ENCODE measurements at places on chromosomes 7 and 10. TPM values are rescaled to one million over a fixed set of nuclear protein-coding genes. Genes with fewer than 3 reads are reported as not detected.

DNA sequence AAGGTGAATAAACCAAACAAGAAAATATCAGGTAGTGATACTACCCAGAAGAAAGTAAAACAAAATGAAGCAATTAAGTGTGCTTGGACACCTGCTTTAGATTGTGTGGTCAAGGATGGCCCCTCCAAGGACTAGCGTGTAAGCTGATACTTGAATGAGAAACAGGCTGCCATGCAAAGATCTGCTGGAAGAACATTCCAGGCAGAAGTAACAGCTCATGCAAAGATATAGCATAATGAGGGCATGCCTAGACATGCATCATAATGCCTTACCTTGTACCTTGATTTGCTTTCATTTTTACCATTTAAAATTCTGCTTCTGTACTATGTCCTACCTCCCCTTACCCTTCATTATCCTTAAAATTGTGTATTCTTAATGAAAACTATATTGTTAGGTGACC, 74.8 kb upstream of the HDAC9 start:
- DNase-seq, result no peak

DNA sequence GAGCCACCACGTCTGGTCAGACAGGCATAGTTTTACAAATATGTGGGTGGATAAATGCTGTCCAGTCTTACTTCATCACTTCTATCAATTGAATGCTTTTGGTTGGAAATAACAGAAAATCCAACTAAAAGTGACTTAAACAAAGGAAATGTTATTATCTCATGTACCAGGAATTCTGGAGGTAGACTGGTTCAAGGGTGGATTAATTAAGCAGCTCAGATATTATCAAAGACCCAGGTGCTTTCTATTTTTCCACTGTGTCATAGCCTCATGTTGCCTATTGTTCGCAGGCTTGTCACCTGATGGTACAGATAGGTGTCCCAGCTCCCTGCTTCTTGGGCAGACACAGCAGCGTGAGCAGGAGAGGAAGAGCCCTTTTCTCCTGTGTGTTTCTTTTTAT, 156.1 kb upstream of the CTBP2 start:
- no peak for DNase-seq

- DNase-seq, result no peak
Observed at GRCh38 chr7:50704844-50705243, 77.9 kb downstream of the GRB10 start.

- no peak for DNase-seq
Observed at GRCh38 chr10:8050556-8051108, 3.9 kb upstream of the GATA3 start.

DNA sequence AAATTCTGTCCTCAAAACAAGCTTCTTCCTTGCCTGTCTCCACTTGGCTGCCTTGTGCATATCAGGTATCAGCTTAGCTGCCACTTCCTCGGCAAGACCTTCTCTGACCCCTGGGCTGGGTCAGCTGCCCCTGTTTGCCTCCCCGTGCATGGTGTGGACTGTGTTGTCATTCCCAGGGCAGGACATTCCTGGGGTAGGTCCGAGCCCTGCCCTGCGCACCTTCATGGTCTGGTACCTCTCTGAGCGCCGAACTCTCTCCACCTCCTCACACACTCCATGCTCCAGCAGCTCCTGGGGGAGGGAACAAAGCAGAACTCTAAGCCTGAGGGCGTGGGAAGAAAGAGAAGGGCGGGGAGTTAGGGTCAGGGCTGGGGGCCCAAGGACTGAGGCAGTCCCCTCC, 3.8 kb downstream of the POLM start:
- no peak for DNase-seq

DNA sequence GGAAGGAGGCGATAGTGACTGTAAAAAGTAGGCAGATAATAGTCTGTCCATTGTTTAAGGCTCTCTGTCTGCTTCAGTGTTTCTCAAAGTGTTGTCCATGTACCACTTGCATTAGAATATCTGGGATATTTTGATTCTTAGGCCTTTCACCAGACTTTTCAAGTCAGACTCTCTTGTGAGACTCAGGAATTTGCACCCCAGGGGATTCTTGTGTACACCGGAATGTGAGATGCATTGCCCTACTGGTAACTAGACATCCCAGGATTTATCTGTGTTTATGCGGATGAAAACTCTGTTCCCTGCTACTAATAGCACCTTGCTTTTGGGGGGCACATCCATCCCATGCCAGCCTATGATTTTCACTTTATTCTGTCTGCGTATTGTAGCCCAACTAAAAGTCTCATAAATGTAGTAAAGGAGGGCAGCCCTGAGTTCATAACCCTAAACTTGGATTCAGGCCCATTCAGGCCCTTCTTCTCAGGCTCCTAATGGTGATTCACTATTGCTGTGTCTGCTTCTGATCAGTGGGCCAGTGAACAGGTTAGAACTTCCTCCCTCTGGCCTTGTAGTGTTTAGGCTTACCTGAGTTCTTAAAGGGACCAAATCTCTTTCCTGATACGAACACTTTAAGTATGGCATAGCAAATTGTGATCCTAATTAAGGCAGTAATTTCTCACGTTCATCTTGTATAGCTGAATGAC, 71.8 kb upstream of the RPA3 start:
- DNase-seq, result no peak

DNA sequence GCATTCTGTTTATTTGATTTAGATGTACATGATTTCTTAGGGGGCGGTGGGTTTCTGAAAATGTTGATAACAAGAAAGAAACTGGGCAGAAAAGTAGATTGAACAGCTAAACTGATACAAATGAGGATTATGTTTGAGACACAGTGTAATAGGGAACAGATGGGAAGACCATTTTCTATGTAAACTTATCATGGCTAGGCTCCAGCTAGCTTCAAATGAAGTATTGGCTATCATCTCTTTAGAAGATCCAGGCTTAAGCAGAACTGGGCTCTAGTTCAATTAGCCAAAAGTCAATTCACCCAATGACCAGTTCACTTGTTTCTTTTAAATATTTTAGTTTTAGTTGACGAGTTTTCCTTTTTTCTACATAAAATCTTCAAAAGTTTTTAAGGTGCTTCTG, 639.5 kb downstream of the ANKRD7 start:
- peak; percentile 11 for DNase-seq

DNA sequence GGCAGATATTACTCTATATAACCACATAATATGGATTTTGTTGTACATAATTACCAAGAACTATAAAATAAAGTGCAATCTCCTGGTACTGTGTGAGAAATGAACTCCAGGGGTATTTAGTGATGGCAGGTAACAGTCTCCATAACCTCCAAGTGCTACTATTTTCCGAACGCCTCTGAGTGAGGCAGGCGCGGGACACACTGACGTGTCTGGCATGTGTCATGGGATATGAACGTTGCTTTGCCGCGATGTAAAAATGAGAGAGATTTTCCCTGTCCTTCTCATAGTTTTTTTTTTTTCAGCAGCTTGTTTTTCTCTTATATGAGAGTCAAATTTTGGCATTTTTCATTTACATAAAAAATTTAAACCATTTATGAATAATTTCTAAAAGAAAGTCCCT, 3.6 kb downstream of the ADARB2 start:
- DNase-seq, result no peak

GRCh38 chr10:118031351-118032075, 15.2 kb downstream of the RAB11FIP2 start:
- DNase-seq, result no peak

GRCh38 chr7:27177795-27178320, 3.7 kb upstream of the HOXA10 start:
- no peak for DNase-seq

DNA sequence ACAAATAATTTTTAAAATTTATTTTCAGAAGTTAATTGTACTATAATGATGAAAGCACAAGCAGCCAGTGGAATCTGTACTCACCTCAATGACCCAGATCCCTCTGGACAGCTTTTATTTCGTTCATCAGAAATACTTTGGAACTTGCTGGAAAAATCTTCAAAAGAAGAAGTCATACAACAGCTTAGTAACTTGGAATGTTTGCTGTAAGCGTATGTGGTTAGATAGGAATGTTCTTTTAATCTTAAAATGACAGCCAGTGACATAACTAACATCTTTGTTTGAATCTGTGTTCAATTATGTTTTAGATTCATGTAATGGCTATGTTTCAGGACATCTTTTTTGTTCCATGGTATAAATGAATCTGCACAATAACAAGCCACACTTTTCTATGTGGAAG, 26.8 kb downstream of the CFAP69 start:
- DNase-seq, result no peak

DNA sequence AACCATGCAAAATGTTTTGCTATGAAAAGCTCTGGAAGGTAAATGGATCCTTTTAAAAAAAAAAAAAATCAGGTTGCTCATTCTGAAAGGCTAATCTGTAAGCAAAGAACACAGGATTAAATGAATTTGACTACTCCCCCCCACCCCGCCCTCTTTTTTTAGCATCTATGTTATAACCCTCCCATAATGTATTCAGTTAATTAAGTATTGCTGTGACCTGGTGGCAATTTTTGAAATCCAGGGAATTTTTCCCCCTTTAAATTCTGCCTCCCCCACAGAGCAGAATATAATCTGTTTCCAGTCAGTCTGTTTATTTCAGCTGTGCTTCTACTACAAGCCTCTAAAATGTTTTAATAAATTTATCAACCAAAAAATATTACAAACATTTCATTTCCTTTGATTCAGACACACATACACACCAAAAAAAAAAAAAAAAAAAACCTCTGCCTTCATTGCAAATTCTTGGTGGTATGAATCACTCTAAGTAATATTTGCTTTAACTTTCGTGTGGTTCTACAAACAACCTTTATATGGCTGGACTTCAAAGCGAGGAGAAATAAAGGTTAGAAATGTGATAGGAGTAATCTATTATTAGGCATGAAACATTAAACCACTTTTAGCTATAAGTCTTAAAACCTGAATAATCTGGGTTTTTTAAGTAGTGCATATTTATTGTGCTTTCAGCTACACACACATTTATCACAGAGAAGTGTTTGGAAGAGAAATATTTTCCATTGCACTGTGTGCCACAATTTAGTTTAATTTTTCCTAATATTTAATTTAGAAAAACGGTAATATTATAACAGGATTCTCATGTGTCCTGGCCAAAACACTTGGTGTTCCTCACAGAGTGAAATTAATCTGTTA, 64.4 kb upstream of the ARID5B start:
- DNase-seq, result no peak

GRCh38 chr10:70617798-70618568, 15.4 kb upstream of the PRF1 start:
- peak; percentile 31 for DNase-seq

DNA sequence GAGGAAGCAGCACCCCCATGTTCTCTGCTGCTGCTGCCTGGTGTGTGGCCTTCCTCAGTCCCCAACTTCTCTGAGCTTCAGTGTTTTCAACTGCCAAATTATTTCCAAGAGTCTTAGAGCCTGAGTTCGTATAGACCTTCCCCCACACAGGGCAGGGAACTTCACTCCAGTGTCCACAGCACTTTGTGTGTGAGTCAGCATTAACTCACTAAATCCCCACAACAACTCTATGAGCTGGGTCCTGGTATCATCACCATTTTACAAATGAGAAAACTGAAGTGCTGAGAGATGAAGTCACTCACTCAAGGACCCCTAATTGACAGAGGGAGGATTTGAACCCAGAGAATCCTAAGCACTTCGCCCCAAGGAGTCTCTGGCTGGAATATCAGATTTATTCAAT, 48.3 kb downstream of the ADCYAP1R1 start:
- no peak for DNase-seq

DNA sequence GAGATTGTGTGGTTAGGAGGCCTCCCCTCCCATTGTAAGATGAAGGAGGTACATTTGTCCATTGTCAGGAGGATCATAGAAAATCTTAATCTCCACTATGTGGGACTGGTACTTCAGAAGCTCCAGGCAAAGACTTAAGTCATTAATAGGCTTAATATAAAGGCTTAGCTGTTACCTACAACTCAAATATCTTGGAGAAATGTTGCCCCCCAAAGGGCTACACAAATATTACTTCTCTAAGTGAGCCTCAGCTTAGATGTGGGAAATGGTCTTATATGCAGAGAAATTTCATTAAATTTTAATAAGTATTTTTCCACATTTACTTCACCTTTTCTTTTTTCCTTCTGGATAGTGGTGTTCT, 27.2 kb downstream of the TAS2R41 start:
- DNase-seq, result no peak

DNA sequence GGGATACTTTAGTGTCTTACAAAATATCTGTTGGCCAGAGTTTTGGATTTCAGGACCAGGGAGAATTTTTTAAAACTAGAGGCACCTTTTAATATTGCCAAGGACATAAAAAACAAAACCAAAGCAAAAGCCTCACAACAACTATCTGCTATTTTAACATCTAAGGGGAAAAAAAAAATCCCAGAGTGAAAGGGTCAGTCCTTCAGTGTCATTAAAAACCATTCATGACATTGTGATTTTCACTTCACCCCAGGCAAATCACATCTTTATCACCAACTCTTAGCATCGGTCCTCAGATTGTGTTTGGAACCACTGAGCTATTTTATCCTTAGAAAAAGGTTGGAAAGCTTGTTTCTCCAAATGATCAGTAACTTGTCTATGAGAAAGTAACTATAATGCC, 10.7 kb downstream of the CEP41 start:
- DNase-seq, result no peak

DNA sequence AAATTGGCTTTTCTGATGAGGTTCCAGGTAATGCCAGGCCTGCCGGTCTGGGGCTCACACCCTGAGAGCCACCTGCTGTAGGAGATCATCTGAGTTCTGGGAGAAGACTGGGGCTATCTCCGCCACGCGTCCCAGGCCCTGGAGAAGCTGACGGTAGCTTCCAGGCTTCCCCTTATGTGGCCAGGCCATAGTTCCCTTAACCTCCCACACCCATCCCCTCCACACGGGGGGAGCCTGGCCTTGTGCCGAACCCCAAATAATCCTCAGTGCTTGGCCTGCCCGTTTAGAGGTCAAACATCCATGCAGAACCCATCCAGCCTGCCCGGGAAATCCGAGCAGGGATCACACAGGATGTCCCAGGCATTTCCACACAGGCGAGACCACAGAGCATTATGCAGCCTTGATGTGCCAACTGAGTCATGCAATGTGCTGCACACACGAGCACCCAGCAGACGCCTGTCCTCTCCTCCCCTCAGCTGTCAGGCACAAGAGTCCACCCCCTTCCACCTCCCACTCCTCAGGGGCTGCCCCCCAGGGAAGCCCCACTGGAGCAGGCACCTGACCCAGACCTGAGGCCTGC, 176.2 kb downstream of the PRKAG2 start:
- DNase-seq, result no peak

Gene UCMA
- polyA plus RNA-seq, result not detected

Gene CHPF2
- 22.2 TPM for polyA plus RNA-seq

Gene TMEM176A
- polyA plus RNA-seq, result 21.5 TPM

Gene CADPS2
- 6.0 TPM for polyA plus RNA-seq

Gene PTF1A
- not detected for polyA plus RNA-seq

Gene KAZALD1
- 23.5 TPM for polyA plus RNA-seq

Gene AGBL3
- polyA plus RNA-seq, result 3.6 TPM

Data from hindlimb muscle (tissue), 1 donor.